NCI-H1417 treated with DMSO at 0.1 percent for 48 hours (cell line): ENCODE measurements at places on chromosomes 6 and 20.

GRCh38 chr6:16274885-16275589 is 36.6 kb downstream of the GMPR start:
- DNase-seq: no peak

- DNase-seq: no peak
Observed at GRCh38 chr6:30964075-30964474, 19.4 kb upstream of the MUC21 start.

GRCh38 chr6:71621918-71622519 is 264.3 kb upstream of the RIMS1 start:
- DNase-seq: no peak

DNA sequence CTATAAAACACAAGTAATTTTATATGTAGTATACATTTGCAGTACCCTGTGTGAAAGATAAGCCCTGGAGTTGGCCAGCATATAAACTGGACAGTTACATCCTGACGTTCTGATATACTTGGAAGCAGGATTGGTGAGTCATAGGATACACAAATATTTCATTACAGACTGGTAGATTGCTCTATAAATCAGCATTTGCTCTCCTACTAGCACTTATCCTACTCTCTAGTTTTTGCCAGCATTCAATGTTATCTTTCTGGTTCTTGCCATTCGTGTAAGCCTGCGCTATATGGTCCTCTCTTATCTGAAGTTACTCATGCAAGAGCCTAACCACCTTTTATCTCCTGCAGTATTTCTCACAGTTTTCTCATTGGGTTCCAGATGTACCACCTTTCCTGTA is 680.2 kb upstream of the MMS22L start:
- DNase-seq: no peak

GRCh38 chr20:44195605-44196004 is 8.6 kb upstream of the JPH2 start:
- DNase-seq: no peak

DNA sequence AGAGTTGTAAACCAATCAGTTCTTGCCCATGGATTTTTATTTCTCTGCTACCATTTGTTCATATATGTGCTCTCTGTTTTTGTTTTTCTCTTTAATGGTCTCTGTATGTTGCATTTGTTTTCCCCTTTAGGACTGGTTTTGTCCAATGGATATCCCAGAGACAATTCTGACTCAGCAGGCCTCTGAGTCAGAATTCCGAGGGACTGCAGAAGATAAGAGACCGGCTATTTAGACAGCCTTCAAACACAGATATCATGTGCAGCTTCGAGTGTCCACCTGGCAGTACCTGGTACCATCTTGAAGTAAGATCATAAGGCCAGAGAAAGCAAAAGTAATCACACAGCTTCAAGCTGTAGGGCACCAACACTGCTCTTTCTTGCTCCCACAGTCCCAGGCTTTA is 125.5 kb downstream of the ELOVL4 start:
- DNase-seq: no peak

GRCh38 chr6:43308101-43308989 is at the start of gene CRIP3:
Gene CRIP3 (minus strand): TSS chr6:43308826. CDS start chr6:43308792, 34 bp downstream.
- no peak for DNase-seq

DNA sequence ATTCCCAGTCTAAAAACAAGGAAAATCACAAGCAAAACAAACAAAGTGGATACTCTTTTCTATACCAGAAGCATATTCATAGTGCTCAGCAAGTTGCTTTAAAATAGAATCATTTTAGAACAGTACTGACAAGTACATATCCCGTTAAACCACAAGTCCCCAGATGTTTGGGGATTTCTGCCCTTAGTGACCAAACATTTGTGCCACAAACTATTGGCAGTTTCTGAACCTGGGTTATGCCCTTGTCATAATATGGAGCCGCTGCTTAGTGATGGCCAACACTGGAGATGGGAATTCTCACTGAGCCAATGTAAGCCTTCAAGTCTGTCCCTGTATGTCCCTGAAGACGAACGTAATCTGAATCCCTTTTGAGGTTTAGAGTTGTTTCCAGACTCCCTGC is 436.7 kb upstream of the JAG1 start:
- no peak for DNase-seq

- no peak for DNase-seq
Observed at GRCh38 chr6:83354747-83355146, 76.1 kb downstream of the ME1 start.

DNA sequence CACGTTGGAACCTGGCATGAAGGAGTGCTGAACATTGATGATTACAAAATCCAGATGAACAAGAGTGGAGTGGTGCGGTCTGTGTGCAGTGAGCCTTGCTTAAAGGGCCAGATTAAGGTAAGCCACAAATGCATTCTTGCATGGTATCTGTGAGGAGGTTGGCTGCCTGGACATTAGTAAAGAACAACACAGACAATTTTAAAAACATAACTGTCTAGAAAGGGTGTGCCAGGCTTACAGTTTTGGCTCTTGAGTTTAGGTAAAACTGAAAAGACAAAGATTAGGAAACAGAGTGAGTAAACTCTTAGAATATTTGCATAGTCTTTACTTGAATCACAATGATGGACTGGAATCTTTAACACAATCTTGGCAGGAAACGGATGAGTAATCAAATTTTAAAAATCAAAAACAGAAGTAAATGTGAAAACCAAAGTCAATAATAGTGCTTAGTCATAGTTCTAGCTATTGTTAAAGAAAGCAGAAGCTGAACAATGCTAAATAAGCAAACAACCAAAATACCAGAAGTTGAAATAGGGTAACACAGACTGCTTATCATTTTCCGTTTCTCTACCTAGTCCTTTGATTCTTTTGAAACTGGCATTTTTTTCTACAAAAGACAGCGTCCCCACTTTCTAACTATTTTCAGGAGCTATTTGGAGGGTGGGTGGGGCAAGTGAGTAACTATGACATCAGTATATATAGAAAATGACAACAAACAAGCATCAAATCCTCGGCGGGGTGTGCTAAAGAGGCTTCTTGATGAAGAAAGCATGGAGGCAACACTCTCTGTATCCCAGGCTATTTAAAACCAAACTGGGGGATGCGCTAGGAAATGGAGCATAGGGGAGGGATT is 185.8 kb upstream of the RAB32 start:
- DNase-seq: no peak

- DNase-seq: no peak
Observed at GRCh38 chr6:141103246-141103645, 1029.5 kb upstream of the GJE1 start.

DNA sequence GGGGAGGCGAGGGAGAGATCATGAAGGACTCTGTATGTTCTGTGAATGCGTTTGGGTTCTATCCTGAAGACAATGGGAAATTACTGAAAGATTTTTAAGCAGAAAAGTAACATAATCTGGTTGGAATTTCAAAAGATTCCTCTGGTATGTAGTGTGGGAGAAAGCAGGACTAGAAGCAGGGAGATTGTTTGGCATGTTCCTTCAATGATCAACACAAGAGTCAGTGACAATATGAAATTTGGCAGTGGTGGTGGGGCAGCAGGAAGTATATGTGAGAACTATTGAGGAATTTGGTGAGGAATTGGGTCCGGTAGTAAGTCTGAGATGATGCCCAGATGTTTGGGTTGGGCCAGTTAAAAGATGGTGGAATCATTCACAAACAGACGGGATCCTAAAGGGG is 348.7 kb downstream of the CD83 start:
- no peak for DNase-seq

- peak; percentile 25 for DNase-seq
Observed at GRCh38 chr6:53979468-53980067, 131.7 kb upstream of the MLIP start.

- DNase-seq: no peak
Observed at GRCh38 chr6:113731541-113731940, 125.6 kb upstream of the MARCKS start.

DNA sequence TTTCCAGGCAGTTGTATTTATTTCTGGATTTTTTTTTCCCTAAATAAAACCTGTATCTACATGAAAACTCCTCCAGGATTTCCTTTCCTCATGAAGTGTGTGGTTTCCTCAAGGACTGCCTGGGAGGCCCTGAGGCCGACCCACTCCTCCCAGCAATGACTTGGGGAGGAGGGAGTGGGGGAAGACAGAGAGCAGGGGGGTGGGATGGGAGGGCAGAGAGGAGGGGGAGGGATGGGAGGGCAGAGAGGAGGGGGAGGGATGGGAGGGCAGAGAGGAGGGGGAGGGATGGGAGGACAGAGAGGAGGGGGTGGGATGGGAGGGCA is 161.8 kb upstream of the AGPAT4 start:
- no peak for DNase-seq

DNA sequence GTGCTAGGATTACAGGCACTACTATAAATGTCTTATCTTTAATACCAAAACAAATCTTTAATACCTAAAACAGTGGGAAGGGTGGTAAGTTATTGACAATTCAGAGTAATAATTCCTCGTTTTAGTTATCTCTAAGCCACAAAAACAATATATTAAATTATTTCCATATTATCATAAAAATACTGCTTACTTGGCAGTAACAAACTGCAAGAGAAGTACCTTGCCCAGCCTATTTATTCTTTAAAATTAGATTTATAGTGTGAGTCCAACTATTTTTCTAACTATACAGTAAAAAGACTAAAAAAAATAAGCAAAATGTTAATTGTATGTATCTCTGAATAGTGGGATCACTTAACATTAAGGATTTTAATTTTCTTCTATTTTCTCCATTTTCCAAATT is 123.2 kb downstream of the HACE1 start:
- DNase-seq: no peak

- no peak for DNase-seq
Observed at GRCh38 chr20:44664131-44664530, 12.6 kb upstream of the ADA start.

- no peak for DNase-seq
Observed at GRCh38 chr6:36353411-36353915, 16.8 kb upstream of the BNIP5 start.

- no peak for DNase-seq
Observed at GRCh38 chr6:84853901-84854300, 89.5 kb upstream of the TBX18 start.

DNA sequence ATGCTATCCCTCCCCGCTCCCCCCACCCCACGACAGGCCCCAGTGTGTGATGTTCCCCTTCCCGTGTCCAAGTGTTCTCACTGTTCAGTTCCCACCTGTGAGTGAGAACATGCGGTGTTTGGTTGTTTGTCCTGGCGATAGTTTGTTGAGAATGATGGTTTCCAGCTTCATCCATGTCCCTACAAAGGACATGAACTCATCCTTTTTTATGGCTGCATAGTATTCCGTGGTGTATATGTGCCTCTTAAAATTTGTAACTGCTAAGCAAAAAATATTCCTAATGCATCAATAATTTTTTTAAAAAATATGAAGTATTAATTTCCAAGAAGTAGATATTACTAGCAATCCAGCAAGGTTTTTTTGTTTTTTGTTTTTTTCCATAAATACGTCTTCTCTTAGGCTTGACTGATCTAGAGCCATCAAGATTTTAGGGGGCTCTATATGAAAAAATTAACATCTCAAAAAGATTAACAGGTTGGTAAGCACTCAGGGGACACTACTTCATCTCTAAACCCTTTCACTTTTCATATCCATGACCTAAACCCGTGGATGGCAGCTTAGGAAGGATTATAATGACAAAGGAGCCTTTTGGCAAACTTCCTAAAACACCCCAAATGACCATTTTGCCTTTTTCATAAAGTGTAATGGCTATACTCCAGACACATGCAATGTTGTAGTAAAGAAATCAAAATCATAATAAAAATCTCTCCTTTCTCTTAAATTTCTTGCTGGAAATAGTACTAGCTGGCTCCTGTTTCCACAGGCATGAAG is 14.2 kb downstream of the MAP7 start:
- no peak for DNase-seq

GRCh38 chr20:59787538-59787890 is 145.9 kb downstream of the SYCP2 start:
- DNase-seq: no peak

DNA sequence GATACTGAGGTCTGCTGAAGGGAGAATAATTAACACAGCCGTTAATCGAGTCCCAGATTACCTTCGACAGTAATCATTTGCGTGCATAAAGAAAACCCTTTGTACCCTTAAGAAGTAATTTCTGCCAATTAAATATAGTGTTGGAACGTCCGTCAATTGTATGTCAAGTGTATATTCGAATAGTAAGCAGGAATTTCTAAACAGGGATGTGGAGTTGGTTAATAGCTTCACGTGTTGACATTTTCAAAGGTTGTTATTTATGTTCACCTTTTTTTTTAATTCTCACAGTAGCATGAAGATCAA is 798 bp upstream of the SNAP91 start:
- DNase-seq: no peak

GRCh38 chr6:12351672-12352071 is 61.5 kb downstream of the EDN1 start:
- no peak for DNase-seq

- no peak for DNase-seq
Observed at GRCh38 chr6:135181333-135182070, 394 bp downstream of the MYB start.

GRCh38 chr6:36929607-36930006 is 24.9 kb upstream of the PI16 start:
- no peak for DNase-seq

GRCh38 chr20:25145131-25145530 is 50.4 kb upstream of the ENTPD6 start:
- DNase-seq: no peak

DNA sequence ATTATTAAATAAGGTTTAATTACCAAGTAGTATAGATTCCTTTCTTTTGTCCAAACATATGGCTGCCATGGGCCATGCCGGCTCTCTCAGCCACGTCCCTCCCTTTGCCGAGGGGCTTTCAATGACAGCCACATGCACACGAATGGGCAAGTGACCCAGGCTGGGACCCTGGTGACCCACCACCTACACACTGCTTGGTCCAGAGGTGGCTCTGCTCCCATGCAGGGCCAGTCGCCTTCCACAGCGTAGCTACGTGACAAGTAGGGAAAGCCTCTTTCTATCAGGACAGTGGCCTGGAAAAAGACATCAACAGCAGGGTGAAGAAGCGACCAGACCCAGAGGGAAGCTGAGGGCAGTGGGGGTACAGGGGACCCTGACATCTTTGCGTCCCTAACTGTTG is 152.8 kb upstream of the CST7 start:
- DNase-seq: no peak

- DNase-seq: no peak
Observed at GRCh38 chr6:29424168-29424567, 9.4 kb downstream of the OR12D1 start.

- DNase-seq: no peak
Observed at GRCh38 chr6:57313711-57314471, 3.5 kb upstream of the PRIM2 start.

GRCh38 chr6:137925141-137925698 is 58.2 kb downstream of the TNFAIP3 start:
- no peak for DNase-seq

DNA sequence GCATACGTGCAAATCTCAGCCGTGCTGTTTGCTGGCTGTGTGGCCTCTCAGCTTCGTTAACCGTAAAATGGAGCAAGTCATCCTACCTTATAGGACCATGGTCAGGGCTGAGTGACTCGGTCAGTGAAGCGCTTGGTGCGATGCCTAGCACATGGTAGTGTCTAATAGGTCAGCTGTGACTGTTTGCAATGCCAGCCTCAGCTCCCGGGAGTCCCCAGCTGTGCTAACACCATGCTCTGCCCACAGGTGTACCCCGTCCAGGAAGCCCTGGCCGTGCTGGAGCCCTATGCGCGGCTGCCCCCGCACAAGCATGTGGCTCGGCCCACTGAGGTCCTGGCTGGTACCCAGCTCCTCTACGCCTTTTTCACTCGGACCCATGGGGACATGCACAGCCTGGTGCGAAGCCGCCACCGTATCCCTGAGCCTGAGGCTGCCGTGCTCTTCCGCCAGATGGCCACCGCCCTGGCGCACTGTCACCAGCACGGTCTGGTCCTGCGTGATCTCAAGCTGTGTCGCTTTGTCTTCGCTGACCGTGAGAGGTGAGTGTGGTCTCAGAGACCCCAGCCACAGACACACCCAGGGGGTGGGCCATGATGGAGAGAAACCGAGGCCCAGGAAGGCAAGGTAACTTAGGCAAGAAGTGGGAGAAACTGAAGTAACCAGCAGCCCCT is 10.6 kb downstream of the TRIB3 start:
- no peak for DNase-seq
